ENCODE measurements at places on chromosomes 11 and 22. TPM values are rescaled to one million over a fixed set of nuclear protein-coding genes. Genes with fewer than 3 reads are reported as not detected.

The HOATZ gene
- total RNA-seq, result not detected

The SLC29A2 gene
- 0.66 TPM for total RNA-seq

The RTN4RL2 gene
- 1.3 TPM for total RNA-seq

The TTC9C gene
- 42.5 TPM for total RNA-seq

The PATE1 gene
- not detected for total RNA-seq

The RRP7A gene
- total RNA-seq, result 48.6 TPM

The SCGB2A2 gene
- total RNA-seq, result not detected

The MFRP gene
- total RNA-seq, result not detected

The FAM83F gene
- not detected for total RNA-seq

The SLC6A5 gene
- total RNA-seq, result not detected

The MS4A18 gene
- total RNA-seq, result not detected

The OVCH2 gene
- not detected for total RNA-seq

Data from HepG2 (cell line).